Stimulated activated CD8-positive, alpha-beta memory T cell treated with anti-CD3 and anti-CD28 coated beads, Interleukin-7, amount 100 ng/mL, for 1 hour (primary cell): ENCODE measurements at places on chromosomes 2 and 18.

DNA sequence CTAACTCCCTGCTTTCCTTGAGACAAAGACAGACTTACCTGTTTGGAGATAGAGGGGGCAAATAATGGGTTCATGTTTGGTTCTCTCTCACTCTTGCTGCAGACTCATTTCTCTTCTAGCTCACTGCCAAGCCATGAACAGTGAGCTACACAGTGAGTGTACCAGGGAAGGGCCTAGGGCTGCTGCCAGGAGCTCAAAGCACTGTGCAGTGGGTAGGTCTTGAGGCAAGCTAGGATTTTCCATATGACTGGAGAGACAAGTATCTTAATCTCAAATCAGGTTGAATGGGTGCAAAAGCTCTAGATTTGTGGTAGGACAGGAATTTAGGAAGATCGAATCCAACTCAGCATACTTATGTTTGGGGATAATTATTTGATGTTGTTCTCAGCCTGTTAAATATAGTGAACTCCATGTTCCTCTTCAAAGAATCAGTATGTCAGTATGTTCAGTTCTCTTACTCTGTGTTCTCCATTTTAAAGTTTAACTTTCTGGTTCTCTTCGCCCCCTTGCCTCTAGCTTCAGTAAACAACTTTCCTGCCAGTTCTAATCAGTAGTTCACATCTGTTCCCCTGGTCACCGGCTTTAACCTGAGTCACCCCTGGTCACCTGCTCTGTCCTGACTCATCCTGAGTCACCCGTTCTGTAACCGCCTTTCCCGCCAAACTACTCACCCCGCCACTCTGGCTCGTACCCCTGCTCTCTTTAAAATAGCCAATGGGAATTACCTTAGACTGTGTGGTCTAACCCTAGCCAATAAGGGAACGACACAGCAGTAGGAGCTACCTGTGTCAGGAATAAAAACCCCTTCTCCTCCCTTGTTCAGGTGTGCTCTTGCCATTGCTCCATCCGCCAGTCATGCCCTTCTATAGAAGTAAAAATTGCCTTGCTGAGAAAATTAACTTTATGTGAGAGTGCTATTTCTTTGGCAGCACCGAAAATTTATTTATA is 21.9 kb downstream of the SLC25A52 start:
- DNase-seq: no peak

- no peak for DNase-seq
Observed at GRCh38 chr18:39406941-39407340, 1841.3 kb upstream of the CELF4 start.

- DNase-seq: no peak
Observed at GRCh38 chr2:134244086-134244485, 9.8 kb upstream of the MGAT5 start.

- DNase-seq: no peak
Observed at GRCh38 chr18:78479443-78479842, 500.2 kb upstream of the SALL3 start.

GRCh38 chr2:162732946-162733698 is 105.4 kb downstream of the KCNH7 start:
- no peak for DNase-seq

- DNase-seq: no peak
Observed at GRCh38 chr2:10532638-10533101, 84.5 kb upstream of the ODC1 start.

DNA sequence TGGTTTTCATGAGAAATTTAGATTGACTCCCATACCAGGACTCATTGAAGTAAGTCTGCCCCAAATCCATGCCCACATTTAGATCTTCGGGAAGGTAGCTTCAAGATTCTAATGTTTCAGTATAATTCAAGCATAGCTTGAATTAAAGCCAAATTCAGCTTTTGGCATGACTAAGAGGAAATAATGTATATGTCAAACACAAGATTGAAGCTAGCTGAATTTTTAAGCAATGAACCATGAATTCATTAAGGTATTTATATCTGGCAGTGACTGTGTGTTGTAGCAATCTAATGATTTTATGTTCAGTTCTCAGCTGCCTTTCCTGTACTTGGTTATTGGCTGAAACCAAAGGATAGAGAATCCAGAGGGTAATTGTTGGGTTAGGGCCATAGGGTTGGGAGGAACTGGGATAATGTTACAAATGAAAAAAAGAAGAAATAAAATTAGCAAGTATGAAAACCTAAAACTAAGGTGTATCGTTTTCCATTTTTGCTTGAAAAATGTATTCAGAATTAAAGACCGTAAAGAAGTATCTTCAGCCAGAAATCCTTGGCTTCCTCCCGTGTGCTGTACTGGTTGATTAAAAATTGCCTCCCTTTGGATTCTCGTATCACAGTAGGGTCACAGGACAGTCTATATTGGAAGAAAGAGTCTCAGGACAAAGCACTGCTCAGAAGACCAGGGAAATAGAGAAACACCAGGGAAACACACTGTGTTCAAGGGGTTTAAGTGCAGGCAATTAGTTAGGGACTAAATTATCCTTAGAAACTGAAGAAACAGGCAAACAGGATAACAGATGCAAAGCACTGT is 119.0 kb upstream of the FN1 start:
- no peak for DNase-seq
